ENCODE measurements at places on chromosomes 12 and 14.

DNA sequence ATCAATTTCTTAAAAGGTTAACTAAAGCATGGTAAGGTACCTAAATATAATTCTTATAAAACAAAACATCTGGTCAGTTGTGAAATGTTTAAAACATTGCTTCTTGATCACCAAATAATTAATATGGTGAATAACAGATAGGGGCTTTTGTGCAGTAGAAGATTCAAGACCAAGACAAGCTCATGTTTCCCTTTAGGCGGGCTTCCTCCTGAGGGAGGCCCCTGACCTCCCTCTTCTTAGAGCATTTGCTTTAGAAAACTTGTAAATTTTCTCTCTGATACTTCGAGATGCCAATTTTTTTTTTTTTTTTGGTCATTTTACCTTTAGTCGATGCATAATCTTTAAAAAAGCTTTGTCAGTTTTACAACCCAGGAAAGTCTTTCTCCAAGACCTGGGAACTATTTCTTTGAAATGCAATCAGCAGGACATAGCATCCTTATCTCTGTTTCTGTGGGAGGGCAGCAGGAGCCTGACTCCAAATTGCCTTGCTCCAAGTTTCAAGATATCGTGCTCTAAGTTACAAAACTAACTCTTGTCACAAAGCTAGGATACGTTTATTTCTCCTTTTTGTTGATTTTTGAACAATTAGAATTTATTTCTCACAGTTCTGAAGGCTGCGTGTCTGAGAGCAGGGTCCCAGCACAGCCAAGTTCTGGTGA is 66.6 kb upstream of the BICD1 start:
- DNase-seq, result no peak

DNA sequence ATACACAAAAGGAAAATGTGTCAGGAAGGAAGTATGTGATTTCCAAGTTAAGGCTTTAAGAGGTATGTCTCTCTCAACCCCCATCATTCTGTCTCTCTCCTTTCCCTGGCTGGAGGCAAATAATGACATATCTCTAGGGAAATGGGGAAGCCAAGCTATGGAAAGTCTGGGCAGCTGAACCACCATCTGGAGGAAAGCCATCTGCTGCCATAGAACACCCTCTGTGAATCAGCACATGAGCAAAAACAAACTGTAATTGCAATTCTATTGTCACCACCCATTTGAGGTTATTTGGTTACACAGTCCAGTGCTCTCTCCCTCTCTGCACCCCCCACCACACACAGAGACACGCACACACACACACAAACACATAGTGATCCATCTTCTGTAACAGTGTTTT is 766.2 kb downstream of the FLRT2 start:
- no peak for DNase-seq

- DNase-seq, result no peak
These were observed 5.4 kb upstream of the LRIG3 start for GRCh38 chr12:58925751-58926150.

DNA sequence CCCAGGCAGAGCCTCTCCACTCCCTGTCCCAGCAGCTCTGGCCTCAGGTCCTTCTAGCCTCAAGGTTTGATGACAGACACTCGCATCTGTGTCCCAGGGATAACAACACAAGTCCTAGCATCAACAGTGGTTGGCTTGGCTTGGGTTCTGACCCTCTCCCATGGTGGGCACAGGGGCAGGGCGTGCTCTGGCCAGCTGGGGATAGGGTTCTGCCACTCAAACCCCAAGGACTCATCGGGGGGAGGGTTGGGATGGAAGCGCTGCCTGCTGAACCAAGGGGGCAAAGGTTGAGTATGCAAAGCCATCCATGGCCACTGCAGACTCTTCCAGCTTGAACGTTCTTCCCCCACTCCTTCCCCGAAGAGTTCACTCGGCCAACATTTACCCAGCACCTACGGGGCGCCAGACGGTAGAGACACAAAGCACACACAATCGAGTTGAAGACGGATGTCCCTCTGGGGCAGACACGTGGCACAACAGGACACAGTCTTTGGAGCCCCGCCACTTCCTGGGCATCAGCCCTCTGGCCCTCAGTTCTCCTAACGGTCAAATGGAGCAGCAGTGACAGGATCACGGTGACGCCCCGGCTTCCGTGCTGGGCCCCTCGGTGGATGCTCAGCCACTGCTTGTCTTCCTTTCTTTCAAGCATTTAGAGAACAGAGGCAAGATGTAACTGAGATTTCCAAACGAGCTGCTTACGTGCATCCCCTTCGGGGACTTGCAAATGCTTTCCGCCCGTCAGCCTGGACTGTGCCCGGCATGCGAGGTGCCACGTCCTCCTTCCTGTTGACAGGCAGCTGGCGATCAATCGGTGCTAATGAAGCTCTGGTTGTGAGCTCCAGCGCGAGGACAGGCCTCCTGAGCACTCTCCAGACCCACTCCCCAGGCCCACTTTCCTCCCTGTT is 42.6 kb downstream of the DLK1 start:
- DNase-seq, result no peak

GRCh38 chr14:33457617-33458016 is 493.3 kb downstream of the EGLN3 start:
- no peak for DNase-seq

- no peak for DNase-seq
These were observed 528.6 kb downstream of the FUT8 start for GRCh38 chr14:65941091-65941490.

- no peak for DNase-seq
These were observed 179.4 kb downstream of the CRADD start for GRCh38 chr12:93856611-93857010.

DNA sequence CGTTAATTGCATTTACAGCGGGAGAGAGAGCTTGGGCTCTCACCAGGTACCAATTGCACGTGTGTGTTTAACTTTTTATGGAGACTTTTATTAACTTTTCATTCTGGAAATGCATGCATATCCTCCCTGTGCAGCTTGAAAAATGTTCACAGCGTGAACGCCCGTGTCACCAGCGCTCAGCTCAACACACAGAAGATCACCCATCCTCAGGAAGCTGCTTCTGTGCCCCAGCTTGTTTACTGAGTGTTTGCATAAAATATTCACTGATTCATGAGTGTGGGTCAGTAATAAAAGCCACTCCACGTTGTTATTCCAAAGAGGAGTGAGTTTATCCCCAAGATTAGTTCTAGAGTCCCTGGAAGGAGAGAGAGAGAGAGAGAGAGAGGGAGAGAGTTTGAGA is 75.5 kb upstream of the FZD10 start:
- no peak for DNase-seq

DNA sequence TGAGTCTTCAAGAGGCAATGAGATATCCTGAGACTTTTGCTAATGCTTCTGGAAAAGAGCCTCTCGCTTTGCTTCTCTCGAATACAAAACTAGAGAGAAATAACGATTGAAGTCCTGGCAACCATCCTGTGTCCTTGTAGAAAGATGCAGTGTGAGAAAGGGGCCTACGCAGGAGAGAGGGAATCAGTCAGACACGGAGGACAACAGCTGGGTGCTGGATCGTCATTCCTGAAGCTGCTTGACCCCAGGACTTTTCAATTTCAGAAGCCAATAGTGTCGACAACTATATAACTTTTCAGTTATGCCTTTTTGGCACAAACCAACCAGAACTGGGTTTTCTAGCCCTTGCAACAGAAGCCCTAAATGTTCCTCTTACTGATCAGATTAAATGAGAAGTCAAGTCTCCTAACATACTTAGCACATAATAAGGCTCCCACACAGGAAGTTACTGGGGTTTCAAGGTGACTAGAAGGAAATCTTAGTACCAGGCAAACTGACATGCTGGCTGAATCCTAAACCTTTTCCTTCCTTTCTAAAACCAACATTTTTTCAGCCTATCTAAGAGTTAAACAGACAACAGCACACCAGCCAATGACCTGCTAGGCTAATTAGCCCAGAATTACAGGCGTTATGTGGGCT is 755.6 kb downstream of the MED13L start:
- no peak for DNase-seq

DNA sequence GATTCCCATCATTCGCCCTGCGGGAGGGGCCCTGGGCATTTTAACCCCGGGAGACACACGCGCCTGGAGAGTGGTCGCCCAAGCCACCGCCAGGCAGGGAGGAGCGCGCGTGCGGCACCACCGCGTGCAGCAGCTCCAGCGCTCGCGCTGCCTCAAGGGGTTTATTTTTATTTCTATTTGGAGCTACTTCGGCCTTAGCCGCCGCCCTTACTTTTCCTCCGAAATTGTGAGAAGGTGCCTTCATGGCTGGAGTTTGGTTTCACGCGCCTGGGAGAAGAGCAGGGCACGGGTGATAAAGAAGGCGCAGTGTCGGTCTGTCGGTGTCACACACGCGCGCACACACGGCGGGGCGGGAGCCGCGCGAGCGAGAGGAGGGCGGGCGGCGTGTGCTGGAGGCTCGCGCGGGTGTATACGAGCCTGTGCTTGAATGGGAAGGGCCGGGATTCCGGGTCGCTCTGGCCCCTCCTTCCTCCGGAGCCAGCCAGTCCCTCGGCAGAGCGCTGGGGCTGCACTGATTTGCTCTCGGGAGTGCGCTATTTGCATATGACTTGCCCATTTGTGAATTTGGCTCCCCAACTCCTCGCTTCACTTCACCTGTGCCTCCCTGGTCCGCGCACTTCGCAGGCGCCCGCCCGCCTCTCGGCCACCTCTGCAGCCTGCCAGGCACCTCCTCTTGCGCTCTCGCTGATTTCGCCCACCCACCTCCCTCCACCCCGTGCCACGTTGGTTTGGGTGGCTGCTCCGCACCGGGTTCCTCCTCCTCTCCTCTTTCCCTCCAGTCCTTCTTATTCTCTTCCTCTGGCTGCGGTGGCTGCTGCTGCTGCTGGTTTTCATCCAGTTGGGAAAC is 932.3 kb downstream of the DIO2 start:
- DNase-seq, result no peak

DNA sequence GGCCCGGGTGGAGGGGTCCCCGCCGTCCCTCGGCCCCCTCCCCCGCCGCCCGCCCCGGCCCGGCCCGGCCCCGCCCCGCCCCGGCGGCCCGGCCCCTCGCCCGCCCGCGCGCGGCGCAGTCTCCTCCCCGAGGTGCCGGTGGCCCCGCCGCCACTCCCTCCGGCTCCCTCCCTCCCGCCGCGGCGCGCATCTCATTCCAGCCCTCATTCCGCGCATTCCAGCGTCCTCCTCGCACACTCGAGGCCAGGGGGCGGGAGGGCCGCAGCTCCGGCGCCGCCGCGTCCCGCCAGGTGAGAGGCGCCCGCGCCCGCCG is at the start of gene TEAD4:
Gene TEAD4 (plus strand): TSS at position 206 of the 313 bp plus-strand sequence.
- no peak for DNase-seq

GRCh38 chr12:51721282-51721940 is 127.1 kb downstream of the FIGNL2 start:
- no peak for DNase-seq

DNA sequence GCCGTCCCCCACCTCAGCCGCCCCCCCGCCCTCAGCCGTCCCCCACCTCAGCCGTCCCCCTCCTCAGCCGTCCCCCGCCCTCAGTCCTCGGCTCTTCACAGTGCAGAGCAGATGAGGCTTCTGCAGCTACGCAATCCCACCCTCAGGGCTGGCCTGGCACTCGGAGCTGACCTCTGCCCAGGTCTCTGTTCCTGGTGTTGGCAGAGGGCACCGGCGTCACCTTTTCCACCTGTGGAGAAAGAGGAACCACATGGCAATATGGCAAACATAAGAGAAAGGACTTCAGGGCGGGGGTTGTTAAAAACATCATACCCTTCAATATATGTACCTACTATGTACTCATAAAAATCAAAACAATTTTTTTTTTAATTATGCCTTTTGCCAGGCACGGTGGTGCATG is 45.8 kb downstream of the MLXIP start:
- DNase-seq, result no peak

DNA sequence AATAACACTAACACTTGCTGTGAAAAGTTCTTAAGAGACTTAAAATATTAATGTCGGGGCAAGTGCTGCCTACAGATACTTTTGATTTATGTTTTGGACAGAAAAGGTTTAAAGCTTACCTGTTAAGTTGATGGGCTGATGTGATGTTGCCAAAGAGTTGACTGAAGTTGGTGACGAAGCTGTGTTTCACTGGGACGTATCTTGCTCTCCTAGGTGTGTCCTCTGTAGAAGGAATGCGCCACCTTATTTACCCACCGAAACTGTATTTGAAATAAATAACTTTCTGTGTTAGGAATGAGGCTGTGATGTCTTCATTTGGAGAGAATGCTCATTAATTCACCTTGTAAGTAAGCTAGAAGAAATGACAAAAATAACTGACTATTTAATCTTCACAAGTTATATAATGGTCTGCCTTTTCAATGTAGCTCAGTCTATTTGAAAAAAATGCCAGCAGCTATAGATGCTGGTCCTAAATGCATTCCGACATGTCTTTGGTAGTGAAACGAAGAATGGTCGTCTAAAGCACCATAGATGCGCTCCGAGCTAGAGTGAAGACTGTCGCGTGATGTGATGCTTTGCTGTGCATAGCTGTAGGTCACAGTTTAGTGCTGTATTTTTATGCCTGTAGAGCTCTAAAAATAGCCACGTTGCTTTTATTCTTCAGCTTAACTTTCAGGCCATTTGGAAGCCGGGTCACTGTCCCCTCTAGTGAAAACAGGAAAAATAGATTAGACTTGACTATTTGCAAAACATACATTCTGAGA is at the start of gene RD3L:
Gene RD3L (minus strand): TSS at position 557 of the 764 bp plus-strand sequence. CDS start 834 bp downstream, outside the sequence.
- DNase-seq, result no peak

GRCh38 chr12:49121047-49121696 is 10.0 kb downstream of the TUBA1B start:
- DNase-seq, result no peak

- no peak for DNase-seq
These were observed at the start of gene FGF23 for GRCh38 chr12:4379405-4379804. TSS of gene FGF23 (minus strand) at chr12:4379712. CDS start at chr12:4379582, 130 bp downstream.

- DNase-seq, result no peak
These were observed 37.0 kb upstream of the STXBP6 start for GRCh38 chr14:25086821-25087396.

GRCh38 chr14:58535044-58535443 is 102.7 kb upstream of the DACT1 start:
- no peak for DNase-seq

GRCh38 chr12:62834406-62834805 is 100.5 kb downstream of the PPM1H start:
- DNase-seq, result no peak

DNA sequence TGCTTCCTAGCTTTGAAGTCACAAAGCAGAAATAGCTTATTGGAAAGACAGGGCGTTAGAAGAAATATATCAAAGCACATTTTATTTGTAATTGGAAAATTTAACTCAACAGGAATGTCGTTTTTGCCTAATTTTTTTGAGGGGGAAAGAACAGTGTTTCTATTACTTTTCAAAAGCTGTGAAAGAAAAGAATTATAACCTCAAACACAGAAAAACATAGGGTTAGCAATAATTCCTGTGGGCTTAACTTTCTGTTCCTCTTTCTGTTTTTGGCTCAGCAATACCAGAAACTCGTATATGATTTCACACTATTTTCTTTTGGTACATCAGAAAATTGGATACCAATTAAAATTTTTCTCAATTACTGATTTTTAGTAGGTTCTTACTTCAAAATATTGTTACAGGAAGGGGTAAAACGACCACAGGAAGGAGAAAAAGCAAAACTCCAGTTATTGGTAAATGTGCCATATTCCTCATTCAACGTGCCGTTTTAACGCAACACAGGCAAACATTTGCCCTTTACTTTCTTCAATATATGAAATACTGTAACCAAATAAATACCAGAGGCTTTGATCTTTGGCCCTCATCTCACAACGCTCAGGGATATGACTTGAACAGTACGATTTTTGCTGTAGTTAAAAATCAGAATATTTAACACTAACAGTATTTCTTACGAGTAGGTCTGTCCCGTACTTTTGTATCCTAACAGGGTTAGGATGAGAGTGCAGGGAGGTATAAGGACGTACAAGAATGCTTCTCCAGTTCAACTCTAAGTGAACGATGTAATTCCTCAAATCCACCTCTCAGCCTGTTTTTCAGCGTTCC is 1.3 kb upstream of the RNU6-7 start:
- no peak for DNase-seq

GRCh38 chr14:24876996-24877395 is 173.0 kb downstream of the STXBP6 start:
- no peak for DNase-seq

GRCh38 chr12:88445705-88446394 is 134.4 kb downstream of the KITLG start:
- no peak for DNase-seq

Measured in stimulated activated CD8-positive, alpha-beta memory T cell treated with anti-CD3 and anti-CD28 coated beads, Interleukin-4, amount 100 ng/mL, for 1 hour (primary cell).